ENCODE measurements at places on chromosomes 1 and 21.

DNA sequence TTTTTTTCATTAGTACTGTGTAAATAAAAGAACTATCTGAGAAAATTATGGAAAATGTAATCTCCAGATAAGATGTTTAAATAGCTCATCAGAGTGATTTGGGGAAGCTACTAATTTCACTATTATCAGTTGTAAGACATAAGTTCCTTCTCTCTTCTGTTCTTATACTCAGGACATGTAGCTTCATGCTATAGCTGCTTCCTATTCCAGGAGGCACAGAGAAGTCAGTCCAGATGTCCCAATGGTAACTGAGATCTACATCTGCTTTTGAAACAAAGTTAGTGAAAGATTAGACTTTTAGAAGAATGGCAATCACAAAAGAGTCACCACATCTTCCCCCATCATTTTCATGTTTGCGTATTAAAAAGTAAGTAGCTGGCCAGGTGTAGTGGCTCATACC lies 5.6 kb downstream of the MAP3K21 start:
- H3K27me3 ChIP-seq: peaks cover 38% of the 10 kb centered on the region
- H3K4me3 ChIP-seq: no peak overlapping the region
- no peaks in the 10 kb centered on the region for H3K36me3 ChIP-seq

DNA sequence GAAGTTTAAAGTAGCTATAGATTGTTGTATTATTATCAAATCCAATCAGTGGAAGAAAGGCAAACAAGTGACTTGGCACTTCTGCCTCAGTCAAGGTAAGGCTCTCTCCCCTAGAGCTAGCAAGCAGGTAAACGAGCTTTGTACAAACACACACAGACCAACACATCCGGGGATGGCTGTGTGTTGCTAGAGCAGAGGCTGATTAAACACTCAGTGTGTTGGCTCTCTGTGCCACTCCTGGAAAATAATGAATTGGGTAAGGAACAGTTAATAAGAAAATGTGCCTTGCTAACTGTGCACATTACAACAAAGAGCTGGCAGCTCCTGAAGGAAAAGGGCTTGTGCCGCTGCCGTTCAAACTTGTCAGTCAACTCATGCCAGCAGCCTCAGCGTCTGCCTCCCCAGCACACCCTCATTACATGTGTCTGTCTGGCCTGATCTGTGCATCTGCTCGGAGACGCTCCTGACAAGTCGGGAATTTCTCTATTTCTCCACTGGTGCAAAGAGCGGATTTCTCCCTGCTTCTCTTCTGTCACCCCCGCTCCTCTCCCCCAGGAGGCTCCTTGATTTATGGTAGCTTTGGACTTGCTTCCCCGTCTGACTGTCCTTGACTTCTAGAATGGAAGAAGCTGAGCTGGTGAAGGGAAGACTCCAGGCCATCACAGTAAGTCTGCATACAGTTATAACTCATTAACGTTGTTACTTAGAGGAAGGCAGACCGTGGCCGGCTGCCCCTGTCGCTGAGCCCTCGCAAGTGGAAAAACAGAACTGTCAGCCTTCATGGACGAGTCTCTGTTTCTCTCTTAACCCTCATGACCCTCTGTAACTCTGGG lies at the start of gene PALMD:
PALMD (plus strand) TSS at position 415 of the 833 bp plus-strand sequence; CDS start at position 620, 205 bp downstream.
- no peaks in the 10 kb centered on the region for H3K36me3 ChIP-seq
- H3K4me1 ChIP-seq: peaks cover 24% of the 10 kb centered on the region
- peaks cover 10% of the 10 kb centered on the region for H3K27me3 ChIP-seq
- DNase-seq: peak; percentile 34

GRCh38 chr1:15206418-15207030 lies 40.5 kb upstream of the FHAD1 start:
- H3K36me3 ChIP-seq: no peaks in the 10 kb centered on the region

- H3K27me3 ChIP-seq: peaks cover 3% of the 10 kb centered on the region
- no peak overlapping the region for H3K4me3 ChIP-seq
- no peaks in the 10 kb centered on the region for H3K36me3 ChIP-seq
- DNase-seq: no peak
Observed at GRCh38 chr1:194535369-194535768, 1349.0 kb upstream of the B3GALT2 start.

- peaks cover 7% of the 10 kb centered on the region for H3K4me1 ChIP-seq
- peaks cover 35% of the 10 kb centered on the region for H3K36me3 ChIP-seq
- H3K27me3 ChIP-seq: no peaks in the 10 kb centered on the region
Observed at GRCh38 chr21:39651206-39651605, 38.5 kb downstream of the B3GALT5 start.

GRCh38 chr1:243977094-243977493 lies 74.0 kb upstream of the ZBTB18 start:
- H3K27me3 ChIP-seq: peaks cover 21% of the 10 kb centered on the region
- no peak overlapping the region for H3K4me3 ChIP-seq
- no peak overlapping the region for H3K27ac ChIP-seq
- no peaks in the 10 kb centered on the region for H3K36me3 ChIP-seq

- no peaks in the 10 kb centered on the region for H3K4me1 ChIP-seq
- no peaks in the 10 kb centered on the region for H3K36me3 ChIP-seq
- H3K27me3 ChIP-seq: peaks cover 3% of the 10 kb centered on the region
- H3K4me3 ChIP-seq: no peak overlapping the region
Observed at GRCh38 chr1:157849229-157849875, 7.7 kb upstream of the CD5L start.

- peaks cover 8% of the 10 kb centered on the region for H3K4me1 ChIP-seq
- H3K27ac ChIP-seq: no peak overlapping the region
- DNase-seq: no peak
Observed at GRCh38 chr1:230186003-230186863, 119.2 kb downstream of the GALNT2 start.

DNA sequence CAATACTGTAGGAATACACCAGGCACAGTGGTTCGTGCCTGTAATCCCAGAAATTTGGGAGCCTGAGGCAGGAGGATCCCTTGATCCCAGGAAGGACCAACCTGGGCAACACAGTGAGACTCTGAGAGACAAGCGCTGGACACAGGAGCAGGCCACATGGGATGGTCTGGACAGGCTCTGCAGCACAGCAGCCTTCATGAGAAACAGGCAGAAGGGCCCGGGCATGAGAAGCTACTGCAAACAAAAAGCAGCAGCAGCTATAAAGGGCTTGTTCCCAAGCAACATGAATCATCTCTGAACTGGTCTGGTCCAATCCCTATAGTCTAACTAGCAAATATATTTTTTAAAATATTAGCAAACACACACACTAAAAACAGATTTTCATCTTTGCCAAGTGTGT lies 35.5 kb upstream of the SLAMF9 start:
- no peak overlapping the region for H3K27ac ChIP-seq
- H3K36me3 ChIP-seq: no peaks in the 10 kb centered on the region
- H3K27me3 ChIP-seq: peaks cover 21% of the 10 kb centered on the region

GRCh38 chr21:45522986-45523385 lies 19.3 kb downstream of the SLC19A1 start:
- no peaks in the 10 kb centered on the region for H3K4me1 ChIP-seq
- H3K27me3 ChIP-seq: no peaks in the 10 kb centered on the region
- H3K27ac ChIP-seq: no peak overlapping the region

DNA sequence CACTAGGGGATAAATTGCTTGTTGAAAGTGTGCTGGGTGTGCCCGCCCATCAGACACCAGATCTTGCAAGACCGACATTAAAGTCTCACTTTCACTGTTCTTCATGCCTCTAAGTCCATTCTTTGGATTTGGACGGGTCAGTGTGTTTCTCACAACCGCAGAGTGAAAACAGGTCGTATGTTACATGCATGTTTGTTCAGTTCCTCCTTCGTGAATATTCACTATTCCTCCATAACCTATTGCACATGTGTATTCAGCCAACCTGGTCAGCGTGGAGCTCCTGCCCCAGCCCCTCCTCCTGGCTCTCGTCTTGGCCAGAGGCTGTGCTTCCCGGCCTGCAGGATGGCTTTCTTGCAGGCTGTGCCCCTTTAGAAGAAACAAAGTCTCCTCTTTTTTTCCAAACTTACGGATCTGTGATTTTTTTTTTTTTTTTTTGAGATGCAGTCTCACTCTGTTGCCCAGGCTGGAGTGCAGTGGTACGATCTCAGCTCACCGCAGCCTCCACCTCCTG lies 2.2 kb upstream of the KRTAP10-6 start:
- H3K36me3 ChIP-seq: peaks cover 12% of the 10 kb centered on the region
- peaks cover 48% of the 10 kb centered on the region for H3K4me1 ChIP-seq
- H3K27me3 ChIP-seq: peaks cover 5% of the 10 kb centered on the region

- DNase-seq: no peak
- no peaks in the 10 kb centered on the region for H3K36me3 ChIP-seq
- H3K27me3 ChIP-seq: no peaks in the 10 kb centered on the region
- no peak overlapping the region for H3K27ac ChIP-seq
- no peak overlapping the region for H3K4me3 ChIP-seq
- no peaks in the 10 kb centered on the region for H3K4me1 ChIP-seq
Observed at GRCh38 chr1:81149649-81150325, 650.9 kb upstream of the ADGRL2 start.

- no peak for DNase-seq
- H3K4me3 ChIP-seq: no peak overlapping the region
- H3K36me3 ChIP-seq: peaks cover 5% of the 10 kb centered on the region
Observed at GRCh38 chr1:59271561-59272260, 25.2 kb upstream of the FGGY start.

GRCh38 chr1:56132520-56132919 lies 446.8 kb downstream of the PLPP3 start:
- no peak for DNase-seq
- H3K4me3 ChIP-seq: no peak overlapping the region
- H3K4me1 ChIP-seq: no peaks in the 10 kb centered on the region
- H3K27me3 ChIP-seq: peaks cover 11% of the 10 kb centered on the region
- no peak overlapping the region for H3K27ac ChIP-seq

DNA sequence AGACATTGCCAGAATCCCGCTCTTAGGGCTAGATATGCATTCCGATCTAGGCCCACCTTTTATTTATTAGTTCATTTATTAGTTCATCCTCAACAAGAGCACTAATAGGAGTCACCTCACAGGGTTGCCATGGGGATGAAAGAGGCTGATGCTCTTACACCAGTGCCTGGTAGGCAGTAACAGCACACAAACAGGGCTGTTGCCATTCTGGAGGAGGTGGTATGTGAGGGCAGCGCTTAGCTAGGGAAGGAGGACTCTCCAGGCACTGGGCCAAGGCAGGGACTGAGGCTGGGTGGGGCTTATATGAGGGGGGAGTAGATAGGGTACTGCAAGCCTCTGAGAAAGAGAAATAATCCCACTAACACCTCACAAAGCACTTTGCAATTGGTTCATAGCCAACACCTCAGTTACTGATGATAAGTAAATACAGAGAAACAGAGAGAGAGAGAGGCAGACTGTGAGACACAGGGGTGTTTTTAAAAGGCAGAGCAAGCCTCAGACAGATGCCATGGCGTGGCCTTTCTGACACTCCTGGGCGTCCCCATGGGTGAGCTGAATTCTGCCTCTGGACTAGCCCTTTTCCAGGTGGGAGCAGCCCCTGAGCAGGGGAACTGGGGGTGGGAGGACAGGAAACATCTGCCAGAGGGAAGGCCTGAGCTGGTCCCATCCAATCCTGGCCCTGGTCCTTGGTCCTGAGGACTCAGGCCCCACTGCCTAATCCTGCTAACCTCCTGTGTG lies 5.9 kb downstream of the FCGR2A start:
- H3K36me3 ChIP-seq: no peaks in the 10 kb centered on the region
- no peak for DNase-seq
- H3K4me1 ChIP-seq: peaks cover 46% of the 10 kb centered on the region
- H3K27me3 ChIP-seq: peaks cover 7% of the 10 kb centered on the region
- no peak overlapping the region for H3K27ac ChIP-seq

GRCh38 chr1:54294887-54295286 lies 94.9 kb downstream of the MRPL37 start:
- H3K27ac ChIP-seq: peak overlapping the region; percentile 81
- no peaks in the 10 kb centered on the region for H3K36me3 ChIP-seq
- peaks cover 98% of the 10 kb centered on the region for H3K4me1 ChIP-seq
- no peak for DNase-seq
- peak overlapping the region; percentile 22 for H3K4me3 ChIP-seq
- H3K27me3 ChIP-seq: peaks cover 7% of the 10 kb centered on the region

DNA sequence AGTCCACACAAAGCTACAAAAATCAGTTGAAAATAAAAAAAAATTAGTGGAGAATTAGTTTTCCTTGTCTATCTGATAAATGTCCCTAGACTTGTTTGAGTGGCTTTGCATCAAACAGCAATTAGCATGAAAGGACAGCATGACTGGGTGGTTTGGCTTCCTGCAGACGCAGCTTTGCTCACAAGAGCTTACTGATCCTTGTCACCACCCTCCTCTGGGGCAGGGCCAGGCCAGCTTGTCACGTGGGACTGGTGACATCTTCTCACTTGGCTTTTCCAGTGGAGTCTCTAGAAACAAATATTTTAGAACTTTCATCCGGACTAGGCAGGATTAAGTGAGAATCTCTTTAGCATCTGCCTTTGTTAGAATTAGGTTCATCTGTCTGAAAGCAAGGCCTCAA lies 76.0 kb upstream of the OLIG2 start:
- peaks cover 66% of the 10 kb centered on the region for H3K27me3 ChIP-seq
- no peak for DNase-seq
- no peak overlapping the region for H3K27ac ChIP-seq
- H3K36me3 ChIP-seq: no peaks in the 10 kb centered on the region
- H3K4me1 ChIP-seq: peaks cover 22% of the 10 kb centered on the region

DNA sequence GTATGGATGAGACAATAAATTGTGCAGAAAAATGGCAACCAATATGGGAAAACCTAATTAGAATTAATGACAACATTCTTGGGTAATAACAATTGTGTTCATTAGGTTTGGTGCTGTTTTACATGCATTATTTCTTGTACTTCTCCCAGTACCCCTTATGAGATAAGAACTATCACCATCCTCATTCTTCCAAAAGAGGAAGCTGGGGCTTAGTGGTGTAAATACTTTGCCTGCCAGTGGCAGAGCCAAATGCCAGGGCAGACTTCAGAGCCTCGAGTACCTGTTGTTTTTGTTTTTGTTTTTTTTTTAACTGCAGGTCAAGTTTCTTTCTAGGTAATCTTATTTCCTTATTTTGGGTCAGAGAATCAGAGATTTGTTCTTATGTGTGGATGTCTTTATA lies 206.4 kb downstream of the RHOU start:
- no peak overlapping the region for H3K4me3 ChIP-seq
- no peak for DNase-seq
- no peaks in the 10 kb centered on the region for H3K36me3 ChIP-seq
- H3K4me1 ChIP-seq: peaks cover 45% of the 10 kb centered on the region
- no peaks in the 10 kb centered on the region for H3K27me3 ChIP-seq

GRCh38 chr21:35325953-35326352 lies 276.9 kb upstream of the RUNX1 start:
- H3K27me3 ChIP-seq: peaks cover 14% of the 10 kb centered on the region
- H3K27ac ChIP-seq: no peak overlapping the region
- peaks cover 15% of the 10 kb centered on the region for H3K4me1 ChIP-seq
- DNase-seq: no peak

- peaks cover 8% of the 10 kb centered on the region for H3K27me3 ChIP-seq
- H3K4me1 ChIP-seq: peaks cover 13% of the 10 kb centered on the region
- H3K36me3 ChIP-seq: peaks cover 34% of the 10 kb centered on the region
- DNase-seq: no peak
Observed at GRCh38 chr1:10386761-10387676, 11.8 kb upstream of the PGD start.

DNA sequence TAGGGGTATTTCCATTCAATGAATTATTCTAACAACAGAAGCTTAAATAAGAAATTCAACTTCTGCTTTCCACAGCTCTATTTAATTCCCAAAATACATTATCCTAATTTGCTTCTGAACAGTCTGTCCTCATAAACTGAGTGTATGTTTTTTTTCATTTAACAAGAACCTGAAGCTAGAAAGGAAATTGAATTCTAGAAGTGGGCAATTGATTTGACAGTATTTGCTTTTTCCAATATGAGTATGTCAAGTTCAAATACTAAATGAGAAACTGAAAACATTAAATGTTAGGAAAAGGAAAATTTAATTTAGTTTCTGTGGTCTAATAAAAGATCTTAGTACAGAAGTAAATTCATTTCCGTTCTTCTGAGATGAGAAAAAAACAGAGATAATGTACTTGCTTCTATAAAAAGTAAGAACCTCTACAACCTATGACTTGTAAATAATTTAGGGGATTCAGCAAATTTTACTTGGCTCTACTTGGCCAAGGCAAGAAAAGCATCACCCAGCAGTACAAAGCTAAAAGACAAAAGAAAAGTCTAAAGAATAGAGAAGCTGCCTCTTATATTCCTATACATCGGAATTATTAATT lies 31.1 kb downstream of the RAB3GAP2 start:
- H3K27me3 ChIP-seq: no peaks in the 10 kb centered on the region
- H3K4me1 ChIP-seq: no peaks in the 10 kb centered on the region
- no peak for DNase-seq
- H3K27ac ChIP-seq: no peak overlapping the region

All from nephron progenitor cell (in vitro differentiated cells).